Left cardiac atrium (tissue), 4 donors: ENCODE measurements at places on chromosomes 1 and 21.

DNA sequence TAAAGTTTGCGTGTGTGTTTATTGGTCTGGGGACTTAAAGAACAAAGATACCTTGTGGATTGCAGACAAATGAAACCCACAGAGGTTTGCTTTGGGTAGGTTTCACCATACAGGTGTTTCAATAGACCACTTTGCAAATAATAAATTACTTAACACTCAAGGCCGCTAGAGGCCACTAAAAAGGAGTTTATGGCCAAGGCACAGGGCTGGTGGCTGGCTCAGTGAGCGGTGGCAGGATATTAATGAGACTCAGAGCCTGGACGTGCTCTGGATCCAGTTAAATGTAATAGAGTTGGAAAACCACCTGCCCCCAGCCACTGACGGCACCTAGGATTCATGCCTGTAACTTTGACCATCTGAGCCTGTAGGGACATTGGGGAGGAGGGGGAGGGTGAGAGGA, 44.5 kb downstream of the LRRC38 start:
- no peak for DNase-seq

- DNase-seq: no peak
These were observed 296.8 kb upstream of the KAZN start for GRCh38 chr1:14301704-14302024.

GRCh38 chr1:111739925-111740765, 950 bp upstream of the INKA2 start:
- DNase-seq: peak; percentile 84

DNA sequence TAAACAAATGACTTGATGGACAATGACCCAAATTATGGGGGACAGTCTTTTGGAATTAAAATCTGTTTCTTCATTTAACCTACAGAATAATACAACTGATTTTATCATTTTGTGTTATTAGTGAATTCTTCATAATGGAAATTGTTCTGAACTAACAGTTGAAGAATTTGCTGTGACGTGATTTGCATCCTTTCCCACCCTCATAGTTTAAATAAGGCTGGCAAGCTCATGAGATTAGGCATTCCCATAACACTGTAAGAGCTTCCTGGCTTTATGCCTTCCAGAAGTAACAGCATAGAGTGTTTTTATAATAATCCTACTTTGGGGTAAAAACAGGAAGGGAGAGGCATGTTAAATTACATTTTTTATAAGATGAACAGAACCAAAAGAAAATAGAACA, 95.7 kb downstream of the ATP6V1G3 start:
- no peak for DNase-seq

GRCh38 chr1:52153898-52154297, 12.0 kb downstream of the ZFYVE9 start:
- no peak for DNase-seq

DNA sequence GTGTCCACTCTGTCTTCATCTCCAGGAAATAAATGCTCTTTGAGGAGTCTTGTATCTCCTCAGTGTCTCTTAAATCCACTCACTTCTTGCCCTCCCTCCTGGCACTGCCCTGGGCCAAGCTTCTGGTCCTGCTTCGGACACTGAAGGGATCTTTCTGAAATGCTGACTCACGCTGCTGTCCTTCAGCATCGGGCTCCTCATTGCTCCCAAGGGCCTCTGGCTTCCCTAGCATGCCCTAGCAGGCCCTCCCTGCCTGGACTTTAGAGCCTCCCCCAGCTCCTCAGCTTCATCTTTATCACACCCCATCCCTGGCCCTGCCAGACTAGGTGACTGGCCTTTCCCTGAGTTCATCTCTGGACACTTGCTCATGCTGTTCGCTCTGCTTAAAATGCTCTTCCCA, 96.6 kb downstream of the FOXD2 start:
- no peak for DNase-seq

GRCh38 chr1:230194525-230194924, 127.5 kb downstream of the GALNT2 start:
- no peak for DNase-seq
